ENCODE measurements at places on chromosomes 1 and 21.

DNA sequence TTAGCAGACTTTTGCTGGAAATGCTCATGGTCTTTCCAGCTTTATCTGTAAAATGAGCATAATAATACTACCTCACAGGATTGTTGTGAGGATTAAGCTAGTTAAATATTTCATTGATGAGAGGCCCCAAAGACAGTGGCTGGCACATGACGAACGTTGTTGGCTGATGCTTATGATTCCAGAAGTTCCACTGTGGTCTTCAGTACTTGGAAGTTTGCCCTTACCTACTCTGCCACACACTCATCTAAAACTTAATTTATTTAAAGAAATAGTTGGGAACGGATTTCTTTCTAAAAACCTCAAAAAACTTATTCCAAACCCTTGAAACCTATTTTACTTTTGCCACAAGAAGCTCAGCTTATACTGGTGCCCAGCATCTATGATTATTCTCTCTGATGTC is 170.7 kb downstream of the DHRS3 start:
- DNase-seq, result no peak

DNA sequence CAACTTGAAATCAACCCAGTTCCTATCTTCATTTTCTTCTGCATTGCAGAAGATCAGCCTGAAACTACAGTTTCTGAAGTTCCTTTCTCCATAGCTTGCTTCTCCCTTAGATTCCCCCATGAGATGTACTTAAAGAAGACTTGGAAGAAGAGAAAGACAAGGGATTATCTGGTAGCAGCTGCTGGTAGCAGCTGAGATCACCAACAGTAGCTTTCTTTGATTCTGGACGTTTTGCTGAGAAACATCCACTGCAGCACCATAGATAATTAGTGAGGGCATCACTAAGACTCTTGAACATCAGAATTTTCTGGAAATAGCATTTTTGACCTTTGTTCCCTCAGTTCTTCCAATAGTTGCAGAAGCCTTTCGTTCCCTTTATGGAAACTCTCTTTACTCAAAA is 465 bp upstream of the CFHR3 start:
- no peak for DNase-seq

GRCh38 chr1:241202401-241202800 is 154.6 kb downstream of the RGS7 start:
- DNase-seq, result no peak

GRCh38 chr21:46297338-46298271 is 11.5 kb downstream of the YBEY start:
- DNase-seq, result no peak

- no peak for DNase-seq
These were observed 498 bp upstream of the CLCA2 start for GRCh38 chr1:86423473-86423872.

GRCh38 chr1:114319418-114319817 is 165.7 kb upstream of the SYT6 start:
- DNase-seq, result no peak

GRCh38 chr1:117181630-117182041 is 29.1 kb downstream of the VTCN1 start:
- DNase-seq, result no peak

DNA sequence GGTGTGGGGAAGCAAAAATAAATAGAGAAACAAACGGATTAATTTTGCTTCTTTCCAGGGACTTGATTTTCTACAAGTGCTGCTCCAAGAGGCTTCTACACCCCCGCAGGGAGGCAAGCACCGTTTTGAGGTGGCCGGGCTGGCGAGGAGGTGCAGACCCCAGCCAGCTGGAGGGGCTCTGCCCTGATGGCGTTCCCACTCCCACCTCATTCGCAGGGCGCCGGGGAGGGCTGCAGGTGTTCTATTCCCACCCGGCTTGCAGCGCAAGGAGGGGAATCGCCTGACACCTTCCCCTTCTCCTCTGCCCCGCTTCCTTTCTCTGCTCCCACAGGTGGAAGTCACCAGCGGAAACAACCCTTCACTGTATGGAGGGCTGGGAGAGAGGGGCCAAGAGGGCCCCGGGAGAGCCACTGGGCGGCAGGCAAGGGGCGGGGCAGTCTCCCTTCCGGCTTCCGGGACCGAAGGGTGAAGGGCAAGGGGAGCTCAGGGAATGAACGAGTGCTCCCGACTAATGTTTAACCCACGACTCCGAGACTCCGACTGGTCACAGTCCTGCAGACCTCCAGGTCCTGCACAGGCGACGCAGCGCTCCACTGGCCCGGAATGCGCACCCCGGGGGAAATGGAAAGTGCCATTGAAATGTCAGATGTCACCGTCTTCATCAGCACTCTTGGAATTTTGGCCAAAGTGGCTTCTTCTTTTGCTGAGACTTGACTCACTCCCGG is 29.1 kb downstream of the TEX35 start:
- peak; percentile 48 for DNase-seq

DNA sequence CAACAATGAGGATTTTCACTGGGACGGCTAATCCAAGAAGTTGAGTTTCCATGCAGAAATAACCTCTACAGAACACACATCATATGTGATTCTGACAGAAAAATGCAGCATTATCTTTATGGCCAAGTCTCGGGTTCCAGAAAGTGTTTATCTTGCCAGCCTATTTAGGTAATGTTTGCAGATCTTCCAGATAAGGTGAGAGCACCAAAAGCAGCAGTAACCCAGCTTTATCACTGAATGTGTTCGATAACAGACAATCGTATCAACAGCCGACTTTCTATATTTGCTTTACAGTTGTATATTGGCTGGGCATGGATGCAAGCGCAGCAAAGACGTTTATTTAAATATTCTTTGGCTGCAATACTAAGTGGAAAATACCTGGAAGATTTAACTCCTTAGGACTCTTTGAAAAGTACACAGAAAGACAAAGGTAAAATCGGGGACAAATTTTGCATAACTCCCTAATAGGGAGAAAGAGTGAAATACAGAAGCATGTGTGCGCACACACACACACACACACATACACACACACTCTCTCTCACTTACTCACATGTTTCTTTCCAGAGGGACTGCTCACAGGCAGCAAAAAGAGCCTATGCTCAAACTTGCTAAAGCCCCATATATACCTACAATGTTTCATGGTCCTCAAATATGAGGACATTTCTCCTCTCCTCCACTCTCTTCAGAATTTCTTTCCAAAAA is 3.0 kb upstream of the CTSK start:
- no peak for DNase-seq

- no peak for DNase-seq
These were observed 332.3 kb downstream of the COL11A1 start for GRCh38 chr1:102776071-102776470.

DNA sequence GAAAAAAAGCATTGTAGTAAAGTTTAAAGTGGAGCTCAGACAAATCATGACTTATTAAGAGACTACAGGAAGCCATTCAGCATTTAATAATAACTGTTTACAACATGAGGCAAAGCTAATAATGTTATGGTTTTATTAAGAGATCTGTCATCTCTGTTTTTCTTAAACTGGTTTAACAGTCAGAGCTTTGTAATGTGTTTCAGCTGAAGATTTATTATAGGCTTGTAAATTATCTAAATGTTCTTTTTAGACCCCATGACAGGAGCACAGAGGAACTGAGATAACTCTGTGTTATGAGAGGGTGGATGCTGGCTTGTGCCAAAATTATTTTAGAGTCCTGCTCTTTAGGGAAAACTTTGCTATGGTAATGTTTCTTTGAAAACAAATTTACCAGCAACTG is 38.0 kb upstream of the RWDD3 start:
- DNase-seq, result no peak

DNA sequence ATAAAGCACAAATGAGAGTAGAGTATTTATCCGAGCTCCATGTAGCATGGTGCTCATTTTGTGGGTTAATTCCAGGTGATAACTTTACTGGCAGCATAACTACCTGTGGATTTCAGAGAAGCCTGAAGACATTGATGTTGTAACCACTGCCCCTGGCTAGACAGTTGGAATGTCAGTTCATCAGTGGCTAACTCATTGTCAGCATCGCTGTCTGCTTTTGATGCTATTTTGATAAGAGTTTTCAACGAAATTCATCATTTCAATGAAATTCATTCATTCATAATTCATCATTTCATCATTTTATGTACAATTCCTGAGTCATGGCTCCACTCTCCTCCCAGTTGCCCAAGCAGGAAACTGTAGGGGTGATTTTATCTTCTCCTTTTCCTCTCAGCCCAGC is 34.4 kb downstream of the HSD3B1 start:
- DNase-seq, result no peak

DNA sequence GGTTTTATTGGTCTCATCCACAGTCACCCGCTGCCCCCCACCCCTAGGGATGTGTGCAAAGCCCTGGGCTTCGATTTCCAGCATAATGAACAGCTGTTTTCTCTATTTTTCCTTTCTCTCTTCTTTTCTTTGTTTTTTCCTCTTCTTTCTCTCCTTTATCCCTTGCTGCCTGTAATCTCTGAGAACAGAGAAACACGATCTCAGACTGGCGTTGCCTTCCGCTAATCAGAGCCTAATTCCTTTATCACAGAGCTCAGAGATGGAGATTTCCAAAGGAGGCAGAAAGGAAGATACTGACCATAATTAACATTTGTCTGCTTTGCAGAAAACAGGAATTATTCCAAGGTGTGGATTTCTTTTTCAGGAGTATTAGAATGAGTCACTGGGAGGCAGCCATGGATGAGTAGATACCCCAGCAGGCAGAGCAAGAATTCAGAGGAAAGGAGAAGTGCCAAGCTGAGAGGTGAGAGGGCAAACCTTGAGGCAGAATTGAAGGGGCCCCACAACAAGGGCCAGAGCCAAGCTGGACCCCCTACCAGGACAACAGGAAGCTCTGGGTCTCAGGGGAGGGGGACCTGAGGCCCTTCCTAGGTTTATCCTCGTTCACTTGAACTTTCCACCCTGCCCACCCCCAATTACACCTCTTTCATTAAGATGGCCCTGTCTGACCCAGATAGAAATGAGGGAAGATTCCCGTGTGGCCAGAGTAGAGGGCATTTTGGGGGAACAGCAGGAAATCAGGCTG is 33.3 kb downstream of the MATN1 start:
- DNase-seq, result no peak

DNA sequence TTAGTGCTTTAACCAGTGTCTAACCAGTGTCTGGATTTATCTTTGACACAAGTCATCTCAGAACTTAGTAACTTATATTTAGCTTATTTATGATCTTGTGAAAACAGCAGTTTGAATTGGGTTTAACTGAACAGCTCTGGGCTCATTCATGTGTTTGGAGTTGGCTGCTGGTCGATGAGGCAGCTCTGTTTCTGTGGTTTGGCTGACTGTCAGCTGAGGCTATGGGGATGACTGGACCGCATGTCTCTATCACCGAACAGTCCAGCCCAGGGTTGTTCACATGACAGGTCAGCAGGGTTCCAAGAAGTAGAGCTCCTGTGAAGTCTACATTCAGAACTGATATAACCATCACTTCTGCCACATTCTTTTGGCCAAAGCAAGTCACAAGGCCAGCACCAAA is 29.1 kb upstream of the C21orf91 start:
- no peak for DNase-seq

DNA sequence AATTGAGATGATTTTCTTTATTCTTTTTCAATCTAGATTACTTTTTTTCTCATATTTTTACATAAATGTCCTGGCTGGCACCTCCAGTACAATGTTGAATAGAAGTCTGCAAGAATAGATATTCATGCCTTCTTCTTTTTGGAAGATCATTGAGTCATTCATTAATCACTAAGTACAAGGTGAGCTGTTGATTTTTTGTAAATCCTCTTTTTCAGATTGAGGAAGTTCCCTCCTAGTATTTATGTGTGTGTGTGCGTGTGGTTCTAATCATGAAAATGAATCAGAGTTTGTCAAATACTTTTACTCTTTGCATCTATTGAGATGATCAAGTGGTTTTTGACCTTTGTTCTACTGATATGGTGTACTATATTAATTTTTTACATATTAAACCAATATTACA is 859.3 kb downstream of the KCNT2 start:
- DNase-seq, result no peak

DNA sequence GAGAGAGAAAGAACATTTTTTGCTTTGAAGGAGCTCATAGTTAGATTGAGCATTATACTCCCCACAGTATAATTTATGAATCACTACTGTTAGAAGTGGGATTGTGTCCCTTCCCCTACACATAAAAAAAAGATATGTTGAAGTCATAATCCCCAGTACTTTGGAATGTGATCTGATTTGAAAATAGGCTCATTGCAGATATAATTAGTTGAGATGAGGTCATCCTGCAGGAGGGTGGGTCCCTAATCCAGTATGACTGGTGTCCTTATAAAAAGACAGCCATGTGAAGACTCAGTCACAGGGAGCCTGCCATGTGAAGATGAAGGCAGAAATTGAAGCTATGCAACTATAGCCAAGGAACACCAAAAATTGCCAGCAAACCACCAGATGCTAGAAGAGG is 76.4 kb downstream of the TGFB2 start:
- no peak for DNase-seq

DNA sequence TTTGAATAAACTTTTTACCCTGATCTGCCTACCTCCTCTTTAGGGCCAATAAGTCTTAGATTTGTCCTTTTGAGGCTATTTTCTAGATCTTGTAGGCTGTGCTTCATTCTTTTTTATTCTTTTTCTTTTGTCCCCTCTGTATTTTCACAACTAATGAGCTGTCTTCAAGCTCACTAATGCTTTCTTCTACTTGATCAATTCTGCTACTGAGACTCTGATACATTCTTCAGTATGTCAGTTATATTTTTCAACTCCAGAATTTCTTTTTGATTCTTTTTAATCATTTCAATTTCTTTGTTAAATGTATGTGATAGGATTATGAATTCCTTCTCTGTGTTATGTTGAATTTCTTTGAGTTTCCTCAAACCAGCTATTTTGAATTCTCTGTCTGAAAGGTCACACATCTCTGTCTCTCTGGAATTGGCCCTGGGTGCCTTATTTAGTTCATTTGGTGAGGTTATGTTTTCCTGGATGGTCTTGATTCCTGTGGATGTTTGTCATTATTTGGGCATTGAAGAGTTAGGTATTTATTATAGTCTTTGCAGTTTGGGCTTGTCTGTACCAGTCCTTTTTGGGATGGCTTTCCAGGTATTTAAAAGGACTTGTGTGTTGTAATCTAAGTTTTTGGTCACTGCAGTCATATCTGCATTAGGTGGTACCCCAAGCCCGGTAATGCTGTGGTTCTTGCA is 11.2 kb upstream of the ATG4C start:
- DNase-seq, result no peak

- no peak for DNase-seq
These were observed 203.1 kb downstream of the NFIA start for GRCh38 chr1:61285371-61285885.

- DNase-seq, result no peak
These were observed 49.0 kb downstream of the SCCPDH start for GRCh38 chr1:246773213-246773641.

GRCh38 chr1:151384584-151384983 is 12.1 kb upstream of the SELENBP1 start:
- no peak for DNase-seq

- DNase-seq, result no peak
These were observed 91.7 kb downstream of the ATG4C start for GRCh38 chr1:62875676-62876075.

DNA sequence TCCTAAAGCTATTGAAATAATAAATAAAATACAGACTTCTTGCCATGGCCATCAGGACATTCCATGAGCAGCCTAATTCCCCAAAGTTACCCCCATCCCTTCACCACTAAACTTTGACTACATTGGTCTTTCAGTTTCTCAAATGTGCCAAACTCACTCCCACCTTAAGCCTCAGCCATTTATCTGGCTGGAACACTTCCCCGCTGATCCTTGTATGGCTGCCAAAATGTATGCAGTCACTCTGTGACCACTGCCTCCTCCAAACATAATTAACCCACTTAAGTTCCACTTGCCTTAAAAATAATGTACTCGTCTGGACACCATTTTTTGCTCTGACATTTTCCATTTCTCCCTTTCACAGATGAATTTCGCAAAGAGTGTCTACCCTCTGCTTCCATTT is 407.4 kb downstream of the NTNG1 start:
- no peak for DNase-seq

Measured in T-cell (primary cell).